DMS153 (cell line): ENCODE measurements at places on chromosomes 6 and 20.

DNA sequence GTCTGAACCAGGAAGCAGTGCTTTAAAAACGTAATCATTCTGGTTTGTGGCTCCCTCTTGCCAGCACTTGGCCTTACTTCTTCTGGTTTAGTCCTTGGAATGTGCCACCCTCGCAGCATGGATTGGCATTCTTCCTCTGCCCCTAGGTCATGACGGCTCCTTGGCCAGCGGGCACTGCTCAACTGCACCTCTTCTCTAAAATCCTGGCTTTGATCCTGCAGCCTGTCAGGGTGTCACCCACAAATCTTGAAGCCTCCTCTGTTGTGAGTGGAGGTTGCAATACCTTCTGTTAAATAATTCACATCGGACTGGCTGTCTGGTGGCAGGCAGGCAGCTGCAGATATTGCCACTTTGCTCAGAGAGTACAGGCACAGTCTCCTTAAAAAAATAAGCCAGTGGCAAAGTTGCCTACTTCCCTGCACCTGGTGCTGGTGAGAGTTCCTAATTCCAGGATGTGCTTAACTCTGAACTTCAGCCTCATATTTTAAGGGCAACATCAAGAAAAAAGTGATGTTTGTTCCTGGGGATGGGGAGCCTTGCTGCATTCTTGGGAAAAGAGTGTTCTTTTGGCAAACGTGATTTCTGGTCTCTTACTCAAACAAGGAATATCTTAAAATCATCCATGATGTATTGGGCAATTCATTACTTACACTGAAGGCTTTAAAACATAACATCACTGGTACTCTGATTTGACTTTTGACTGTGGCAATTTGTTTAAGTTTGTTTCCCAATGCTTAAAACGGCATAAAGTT, 179.8 kb downstream of the FOXA2 start:
- DNase-seq: no peak

- DNase-seq: no peak
Observed at GRCh38 chr6:135191508-135192255, 10.6 kb downstream of the MYB start.

- DNase-seq: peak; percentile 58
Observed at GRCh38 chr6:15481390-15482291, 181.2 kb downstream of the DTNBP1 start.

DNA sequence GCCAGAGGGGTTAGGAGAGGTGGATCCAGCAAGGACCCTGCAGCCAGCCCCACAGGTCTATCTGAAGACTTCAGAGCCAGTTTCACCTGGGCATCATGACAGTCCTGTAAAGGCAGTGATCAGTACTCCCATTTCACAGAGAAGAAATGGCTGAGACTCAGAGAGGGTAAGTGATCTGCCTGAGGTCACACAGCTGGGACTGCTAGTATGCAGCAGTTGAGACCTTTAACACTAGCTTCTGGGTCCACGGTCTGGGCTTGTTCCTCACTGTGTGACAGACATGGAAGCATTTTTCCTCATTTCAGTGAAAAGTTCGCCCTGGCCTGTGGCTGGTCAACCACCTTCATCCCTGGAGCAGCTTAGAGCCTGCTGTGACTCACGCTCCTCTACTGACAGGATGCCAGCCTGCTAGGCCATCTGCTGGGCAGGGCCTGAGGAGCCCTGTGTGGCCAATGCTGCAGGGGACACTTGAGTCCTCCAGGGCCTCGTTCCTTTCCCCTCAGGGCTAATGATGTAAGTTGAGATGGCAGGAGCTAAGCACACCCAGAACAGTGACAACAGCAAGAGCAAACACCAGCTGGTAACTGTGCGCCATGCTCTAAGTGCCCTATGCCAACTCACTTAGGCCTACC, 192.0 kb downstream of the LRFN2 start:
- DNase-seq: peak; percentile 92

- DNase-seq: no peak
Observed at GRCh38 chr6:41232667-41233066, 4.5 kb downstream of the TREML4 start.

- DNase-seq: no peak
Observed at GRCh38 chr6:112432853-112433252, 85.7 kb downstream of the RFPL4B start.

- no peak for DNase-seq
Observed at GRCh38 chr6:39196673-39197091, 32.6 kb downstream of the KCNK5 start.

GRCh38 chr6:81813305-81813704, 60.8 kb upstream of the TENT5A start:
- DNase-seq: no peak

DNA sequence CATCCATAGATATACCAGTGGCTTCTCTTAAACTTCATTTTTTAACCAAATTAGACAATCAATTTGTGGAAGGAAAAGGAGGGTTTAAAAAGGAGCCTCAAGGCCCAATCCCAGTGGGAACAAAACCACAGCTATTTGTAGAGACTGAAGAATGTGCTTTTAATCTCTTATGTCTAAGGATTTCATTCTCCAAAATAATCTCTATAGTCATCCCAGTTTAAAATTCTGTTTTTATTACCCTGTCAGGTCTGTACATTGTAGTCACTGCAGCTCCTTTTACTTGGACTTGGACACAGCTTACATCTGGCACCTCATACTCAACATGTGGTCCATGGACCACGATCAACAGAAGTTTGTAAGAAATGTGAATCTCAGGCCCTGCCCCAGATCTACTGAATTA, 152.1 kb upstream of the STMND1 start:
- no peak for DNase-seq

GRCh38 chr20:45257161-45257560, 2.8 kb upstream of the SLPI start:
- DNase-seq: no peak

DNA sequence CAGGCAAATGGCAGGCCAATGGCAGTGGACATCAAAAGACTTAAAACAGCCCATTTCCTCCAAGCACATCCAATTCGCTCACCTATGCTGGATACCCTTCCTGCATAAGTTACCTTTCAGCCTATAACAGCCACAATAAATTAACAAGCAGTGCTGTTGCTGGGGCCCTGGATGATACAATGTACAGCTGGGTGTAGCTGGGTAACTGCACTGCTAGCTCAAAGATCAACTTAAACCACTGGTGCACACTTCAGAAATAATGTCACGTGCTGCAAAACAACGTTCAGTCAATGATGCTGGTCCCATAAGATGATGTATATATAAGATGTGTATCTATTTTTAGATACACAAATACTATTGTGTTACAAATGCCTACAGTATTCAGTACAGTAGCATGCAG, 13.6 kb downstream of the IL20RA start:
- no peak for DNase-seq

DNA sequence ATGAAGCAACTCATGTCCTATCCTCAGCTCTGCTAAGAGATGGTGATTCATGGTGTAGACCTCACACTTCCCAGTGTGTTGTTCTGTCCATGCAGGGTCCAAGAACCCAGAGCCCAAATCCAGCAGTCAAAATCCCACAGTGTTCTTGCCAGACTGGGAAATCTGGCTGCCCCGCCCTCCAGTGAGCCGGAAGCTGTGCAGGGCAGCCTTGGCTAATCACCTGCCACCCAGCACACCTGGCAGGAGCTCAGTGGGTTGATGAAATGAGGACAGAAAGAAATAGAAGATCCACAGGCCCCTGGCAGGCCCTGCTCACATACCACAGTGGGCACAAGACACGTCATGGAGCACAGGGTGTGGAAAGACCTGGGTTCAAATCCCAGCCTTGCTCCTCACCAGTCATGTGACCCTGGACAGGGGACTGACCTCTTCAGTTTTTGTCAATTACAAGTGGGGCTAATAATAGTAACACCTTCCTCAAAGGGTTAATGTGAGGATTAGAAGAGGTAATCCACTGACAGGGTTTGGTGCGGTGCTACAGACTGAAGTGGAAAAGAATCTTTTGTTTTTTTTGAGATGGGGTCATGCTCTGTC, 13.6 kb upstream of the GUCA1A start:
- no peak for DNase-seq

DNA sequence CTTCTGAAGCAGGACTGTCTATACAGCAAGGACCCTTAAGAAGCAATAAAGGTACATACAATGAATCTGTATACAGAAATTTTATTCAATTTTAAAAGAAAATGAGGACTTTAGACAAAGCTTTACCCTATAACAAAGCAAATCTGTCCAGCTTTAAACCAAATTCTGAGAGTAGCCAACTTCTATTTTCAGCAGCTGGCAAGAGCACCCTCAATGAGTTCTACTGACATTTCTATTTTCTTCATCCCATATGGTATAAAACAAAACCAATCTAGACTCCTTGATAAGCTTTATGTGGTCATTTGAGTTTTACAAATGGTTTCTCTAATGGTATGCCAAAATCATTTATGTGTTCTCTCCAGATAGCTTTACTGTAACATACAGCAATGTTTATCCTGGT, 12.7 kb downstream of the CPNE1 start:
- no peak for DNase-seq
